ENCODE measurements at places on chromosomes 6 and 20. TPM values are rescaled to one million over a fixed set of nuclear protein-coding genes. Genes with fewer than 3 reads are reported as not detected.

DNA sequence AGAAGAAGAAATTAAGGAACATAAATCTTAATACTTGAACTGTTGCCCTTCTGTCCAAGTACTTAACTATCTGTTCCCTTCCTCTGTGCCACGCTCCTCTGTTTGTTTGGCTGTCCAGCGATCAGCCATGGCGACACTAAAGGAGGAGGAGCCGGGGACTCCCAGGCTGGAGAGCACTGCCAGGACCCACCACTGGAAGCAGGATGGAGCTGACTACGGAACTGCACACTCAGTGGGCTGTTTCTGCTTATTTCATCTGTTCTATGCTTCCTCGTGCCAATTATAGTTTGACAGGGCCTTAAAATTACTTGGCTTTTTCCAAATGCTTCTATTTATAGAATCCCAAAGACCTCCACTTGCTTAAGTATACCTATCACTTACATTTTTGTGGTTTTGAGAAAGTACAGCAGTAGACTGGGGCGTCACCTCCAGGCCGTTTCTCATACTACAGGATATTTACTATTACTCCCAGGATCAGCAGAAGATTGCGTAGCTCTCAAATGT is 17.1 kb downstream of the IRF4 start:
- no peak for DNase-seq
- H3K36me3 ChIP-seq: peaks cover 42% of the 10 kb centered on the region
- H3K4me1 ChIP-seq: peaks cover 92% of the 10 kb centered on the region
- no peak overlapping the region for H3K4me3 ChIP-seq

The SLC22A1 gene
- 1.5 TPM for total RNA-seq

GRCh38 chr6:72476646-72477045 is 145.2 kb upstream of the KCNQ5 start:
- no peaks in the 10 kb centered on the region for H3K27me3 ChIP-seq
- H3K36me3 ChIP-seq: no peaks in the 10 kb centered on the region
- no peak overlapping the region for H3K27ac ChIP-seq
- H3K4me3 ChIP-seq: no peak overlapping the region

DNA sequence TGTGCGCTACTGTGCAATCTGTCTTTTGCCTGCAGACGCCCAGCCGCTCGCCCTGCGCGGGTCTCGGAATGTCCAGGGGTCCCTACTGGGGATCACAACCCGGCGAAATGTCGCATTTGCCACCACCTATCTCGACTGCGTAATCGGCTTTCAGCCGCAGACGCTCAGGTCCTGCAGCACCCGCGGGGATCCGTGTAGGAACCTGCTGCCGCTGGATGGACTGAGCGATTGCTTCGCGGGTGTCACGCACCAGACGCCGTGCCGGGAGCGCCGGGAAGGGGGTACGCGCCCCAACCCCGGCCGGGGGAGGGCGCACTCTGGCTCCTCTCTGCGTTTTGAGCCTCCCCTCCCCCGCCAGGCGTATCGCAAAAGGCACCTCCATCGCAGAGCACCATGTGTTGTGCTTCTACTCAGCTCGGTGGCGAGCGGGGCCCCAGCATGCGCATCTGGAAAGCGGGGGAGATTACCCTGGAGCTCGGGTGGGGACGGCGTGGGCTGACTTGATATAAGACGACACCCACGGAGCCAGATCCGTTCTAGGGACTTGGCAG is 747 bp upstream of the PTPRA start:
- peak; percentile 85 for DNase-seq
- peak overlapping the region; percentile 89 for H3K27ac ChIP-seq
- H3K36me3 ChIP-seq: peaks cover 10% of the 10 kb centered on the region
- H3K27me3 ChIP-seq: no peaks in the 10 kb centered on the region
- peaks cover 61% of the 10 kb centered on the region for H3K4me1 ChIP-seq

The DUSP15 gene
- not detected for total RNA-seq

- no peak for DNase-seq
- no peaks in the 10 kb centered on the region for H3K4me1 ChIP-seq
- H3K27me3 ChIP-seq: peaks cover 16% of the 10 kb centered on the region
- no peak overlapping the region for H3K27ac ChIP-seq
Measured at GRCh38 chr20:10280018-10280908, 61.6 kb downstream of the SNAP25 start.

DNA sequence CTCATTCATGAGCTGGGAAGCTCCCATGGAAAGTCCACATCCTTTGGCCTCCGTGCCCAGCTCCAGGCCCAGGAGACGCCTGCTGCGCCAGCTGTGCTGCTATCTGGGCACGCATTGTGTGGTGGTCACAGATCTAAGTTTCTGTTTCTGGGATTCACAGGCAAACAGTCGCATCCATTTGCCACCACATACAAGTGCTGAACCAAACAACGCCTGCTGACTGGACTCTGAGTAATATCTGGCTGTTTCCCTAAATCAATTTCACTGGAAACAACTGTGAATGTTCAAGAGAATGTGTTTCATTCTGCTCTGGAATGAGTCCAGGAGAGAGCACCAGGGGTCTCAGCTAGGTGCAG is 45.5 kb downstream of the IRF4 start:
- no peaks in the 10 kb centered on the region for H3K36me3 ChIP-seq
- no peak for DNase-seq
- peaks cover 7% of the 10 kb centered on the region for H3K27me3 ChIP-seq
- no peak overlapping the region for H3K4me3 ChIP-seq

The CASS4 gene
- 3.5 TPM for total RNA-seq

GRCh38 chr6:28258877-28259777 is at the start of gene NKAPL:
Gene NKAPL (plus strand): TSS chr6:28259297. CDS start chr6:28259372, 75 bp downstream.
- peaks cover 17% of the 10 kb centered on the region for H3K36me3 ChIP-seq
- peaks cover 5% of the 10 kb centered on the region for H3K27me3 ChIP-seq
- DNase-seq: peak; percentile 58
- H3K27ac ChIP-seq: peak within 1 kb of the TSS; percentile 33
- peak within 1 kb of the TSS; percentile 66 for H3K4me3 ChIP-seq
- peaks cover 7% of the 10 kb centered on the region for H3K4me1 ChIP-seq

The SNPH gene
- total RNA-seq: 7.8 TPM

DNA sequence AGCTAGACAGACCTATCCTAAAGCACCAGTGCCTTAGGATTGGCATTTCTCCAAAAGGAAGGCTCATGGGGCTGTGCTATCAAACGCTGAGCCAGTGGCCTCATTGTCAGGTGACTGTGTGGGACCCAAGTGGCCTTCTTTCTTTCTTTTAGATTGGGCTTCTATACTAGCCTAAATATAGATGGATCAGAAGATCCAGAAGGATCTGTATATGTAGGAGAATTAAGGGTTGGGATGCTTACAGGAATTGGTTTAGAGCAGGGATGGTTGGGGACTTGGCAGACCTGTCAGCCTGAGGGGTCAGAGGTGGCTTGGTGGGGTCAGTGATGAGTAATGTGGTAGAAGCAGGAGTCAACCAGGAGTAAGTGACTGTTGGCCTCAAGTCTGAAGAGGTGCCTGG is 14.8 kb downstream of the ABT1 start:
- no peak overlapping the region for H3K4me3 ChIP-seq
- peaks cover 27% of the 10 kb centered on the region for H3K4me1 ChIP-seq
- no peak for DNase-seq

GRCh38 chr6:133837801-133838349 is 51.0 kb upstream of the TCF21 start:
- no peak overlapping the region for H3K27ac ChIP-seq
- H3K4me3 ChIP-seq: peak overlapping the region; percentile 71

DNA sequence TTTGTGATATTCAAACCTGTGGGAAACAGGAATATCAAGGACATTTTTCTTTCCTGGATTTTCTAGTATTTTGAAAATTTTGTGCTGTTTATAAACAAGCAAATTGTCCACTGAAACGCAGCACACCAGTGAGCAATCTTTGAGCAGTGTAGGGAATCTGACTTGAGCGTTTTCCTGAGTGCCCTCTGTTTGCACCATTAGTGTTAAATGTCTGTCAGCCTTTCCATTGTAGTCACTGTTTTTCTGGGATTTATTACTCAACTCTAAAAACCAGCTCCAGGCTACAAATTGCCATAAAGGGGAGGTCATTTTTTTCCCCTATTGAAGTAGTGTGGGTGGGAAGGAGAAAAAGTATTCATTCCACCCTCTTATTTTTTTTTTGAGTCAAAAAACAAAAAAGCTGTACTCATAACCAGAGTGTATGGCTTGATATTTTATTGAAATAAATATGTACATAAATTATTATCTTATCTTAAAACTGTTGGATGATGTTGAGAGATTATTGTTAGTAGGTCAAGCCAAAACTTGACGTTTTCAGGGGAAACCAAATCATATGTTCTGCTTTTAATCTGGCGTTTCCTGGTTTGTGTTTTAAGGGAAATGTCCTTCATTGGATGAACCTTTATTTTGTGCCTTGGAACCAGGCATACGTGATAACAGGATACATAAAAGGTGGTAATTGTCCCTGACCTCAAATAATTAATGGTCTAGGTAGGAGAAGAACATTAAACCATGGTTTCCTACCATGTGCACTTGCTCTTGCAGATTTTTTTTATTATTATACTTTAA is 51.8 kb downstream of the TSHZ2 start:
- DNase-seq: no peak
- H3K27ac ChIP-seq: peak overlapping the region; percentile 99
- H3K4me3 ChIP-seq: no peak overlapping the region
- peaks cover 3% of the 10 kb centered on the region for H3K36me3 ChIP-seq

The POFUT1 gene
- total RNA-seq: 63.2 TPM

DNA sequence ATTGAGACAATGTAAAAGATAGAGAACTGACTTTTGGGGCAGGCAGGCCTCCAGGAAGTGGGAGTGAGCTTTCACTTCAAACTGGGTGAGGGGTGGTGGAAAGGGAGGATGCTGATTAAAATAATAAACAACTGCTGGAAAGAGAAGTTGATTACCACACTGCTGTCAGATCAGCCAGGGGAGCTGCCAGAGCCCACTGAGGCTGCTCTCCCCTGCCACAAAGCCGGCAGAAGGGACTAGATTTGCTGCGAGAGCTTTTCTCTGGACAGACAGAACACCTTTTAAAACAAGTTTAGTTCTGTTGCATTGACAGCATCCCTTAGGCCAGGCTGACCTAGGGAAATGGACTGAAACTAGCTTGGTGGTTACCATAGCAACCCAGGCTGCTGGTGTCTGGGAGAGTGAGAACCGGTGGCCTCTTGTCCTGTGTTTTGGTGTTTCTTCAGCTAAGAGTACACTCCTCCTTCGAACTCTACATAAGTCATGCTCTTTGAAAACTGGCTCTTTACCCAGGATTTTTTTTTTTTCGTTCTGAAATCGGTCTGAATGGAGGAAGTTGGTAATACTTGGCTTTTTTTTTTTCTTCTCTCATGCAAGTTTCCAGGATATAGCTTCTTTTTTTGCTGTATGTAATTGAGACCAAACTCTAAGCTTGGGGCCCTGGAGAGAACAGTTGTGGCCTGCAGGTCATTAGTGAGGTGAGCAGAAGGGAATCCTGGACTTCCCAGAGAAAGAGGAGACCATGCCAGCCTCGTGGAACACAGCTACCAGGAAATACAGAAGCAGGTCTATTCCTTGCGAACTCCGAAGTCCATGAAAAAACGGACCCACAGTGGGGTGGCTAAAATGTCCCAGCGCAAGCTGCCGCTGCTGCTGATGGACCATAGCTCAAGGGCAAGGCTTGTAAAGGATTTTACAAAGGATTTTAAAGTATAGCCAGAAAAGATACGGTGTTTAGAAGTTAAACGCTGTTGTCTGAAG is 374.4 kb downstream of the UTRN start:
- peaks cover 2% of the 10 kb centered on the region for H3K36me3 ChIP-seq
- H3K4me1 ChIP-seq: peaks cover 57% of the 10 kb centered on the region
- DNase-seq: peak; percentile 4
- peak overlapping the region; percentile 89 for H3K27ac ChIP-seq

DNA sequence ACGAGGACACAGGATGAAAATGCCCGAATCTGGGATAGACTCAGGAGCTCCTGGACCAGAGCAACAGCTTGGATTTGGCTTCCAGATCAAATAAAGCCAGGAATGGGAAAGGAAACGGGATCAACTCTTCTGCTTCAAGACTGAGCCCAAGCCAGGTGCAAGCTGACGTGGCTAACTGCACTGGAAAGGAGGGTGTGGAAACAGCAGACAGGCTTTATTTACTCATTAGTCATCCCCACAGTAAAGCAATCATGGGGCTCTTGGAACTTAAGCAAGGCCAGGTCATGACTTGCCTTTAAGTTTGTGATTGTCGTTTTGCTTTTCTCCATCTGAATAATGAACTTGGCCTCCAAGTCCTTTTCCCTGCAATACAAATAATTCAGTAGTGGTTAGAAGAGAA is 45.2 kb downstream of the KIF16B start:
- H3K36me3 ChIP-seq: peaks cover 4% of the 10 kb centered on the region
- H3K4me1 ChIP-seq: no peaks in the 10 kb centered on the region
- H3K27ac ChIP-seq: no peak overlapping the region

GRCh38 chr20:62409931-62410745 is 3.1 kb upstream of the CABLES2 start:
- H3K27ac ChIP-seq: no peak overlapping the region
- peaks cover 7% of the 10 kb centered on the region for H3K27me3 ChIP-seq
- H3K36me3 ChIP-seq: no peaks in the 10 kb centered on the region
- DNase-seq: peak; percentile 52
- peaks cover 21% of the 10 kb centered on the region for H3K4me1 ChIP-seq

The BMP6 gene
- 0.65 TPM for total RNA-seq

DNA sequence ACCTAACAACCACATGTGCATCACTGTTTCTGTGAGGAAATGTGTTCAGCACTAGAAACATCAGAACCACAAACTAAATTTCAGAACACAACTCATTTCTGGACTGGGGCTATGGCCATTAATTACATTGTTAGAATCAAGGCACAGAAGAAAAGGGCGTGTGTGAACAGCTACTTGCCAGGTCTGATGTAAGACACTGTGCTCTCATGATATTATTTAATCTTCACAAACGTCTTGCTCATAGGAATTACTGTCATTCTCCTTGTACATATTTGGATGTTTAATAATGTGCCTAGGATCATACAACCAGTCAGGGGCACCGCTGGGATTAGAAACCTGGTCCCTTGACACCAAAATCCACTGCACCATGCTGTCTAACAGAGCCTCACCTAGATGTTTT is 14.8 kb downstream of the ADGRF1 start:
- no peak overlapping the region for H3K4me3 ChIP-seq
- H3K4me1 ChIP-seq: no peaks in the 10 kb centered on the region
- DNase-seq: no peak
- H3K27me3 ChIP-seq: no peaks in the 10 kb centered on the region

DNA sequence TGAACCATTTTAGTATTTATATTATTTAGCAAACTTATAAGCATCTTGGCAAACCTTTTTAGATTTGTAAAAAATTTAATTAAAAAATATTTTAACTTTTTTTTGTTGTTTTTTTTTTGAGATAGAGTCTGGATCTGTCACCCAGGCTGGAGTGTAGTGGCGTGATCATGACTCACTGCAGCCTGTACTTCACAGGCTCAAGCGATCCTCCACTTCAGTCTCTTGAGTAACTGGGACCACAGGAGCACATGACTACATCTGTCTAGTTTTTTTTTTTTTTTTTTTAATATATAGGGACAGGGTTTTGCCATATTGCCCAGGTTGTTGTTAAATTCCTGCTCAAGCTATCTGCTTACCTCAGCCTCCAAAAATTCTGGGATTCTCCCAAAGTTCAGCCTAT is 161.1 kb downstream of the EYS start:
- no peaks in the 10 kb centered on the region for H3K27me3 ChIP-seq
- no peaks in the 10 kb centered on the region for H3K36me3 ChIP-seq
- DNase-seq: no peak
- no peak overlapping the region for H3K4me3 ChIP-seq
- no peak overlapping the region for H3K27ac ChIP-seq
- no peaks in the 10 kb centered on the region for H3K4me1 ChIP-seq

The CRISP2 gene
- total RNA-seq: not detected

GRCh38 chr6:15929685-15930084 is 199.2 kb upstream of the MYLIP start:
- H3K27ac ChIP-seq: no peak overlapping the region
- no peaks in the 10 kb centered on the region for H3K4me1 ChIP-seq
- DNase-seq: no peak
- H3K27me3 ChIP-seq: peaks cover 22% of the 10 kb centered on the region
- H3K4me3 ChIP-seq: no peak overlapping the region
- peaks cover 6% of the 10 kb centered on the region for H3K36me3 ChIP-seq

GRCh38 chr20:14488756-14489479 is 151.5 kb upstream of the FLRT3 start:
- no peaks in the 10 kb centered on the region for H3K4me1 ChIP-seq
- DNase-seq: no peak
- H3K36me3 ChIP-seq: peaks cover 4% of the 10 kb centered on the region
- H3K4me3 ChIP-seq: no peak overlapping the region
- H3K27ac ChIP-seq: no peak overlapping the region

All from activated T-cell treated with anti-CD3 and anti-CD28 coated beads, Interleukin-2, amount 50 U/mL, for 72 hours (primary cell).